Stomach (tissue), 19 donors: ENCODE measurements at places on chromosomes 1 and 21.

GRCh38 chr21:42569732-42570301 lies 56.2 kb downstream of the SLC37A1 start:
- DNase-seq: peak; percentile 24

DNA sequence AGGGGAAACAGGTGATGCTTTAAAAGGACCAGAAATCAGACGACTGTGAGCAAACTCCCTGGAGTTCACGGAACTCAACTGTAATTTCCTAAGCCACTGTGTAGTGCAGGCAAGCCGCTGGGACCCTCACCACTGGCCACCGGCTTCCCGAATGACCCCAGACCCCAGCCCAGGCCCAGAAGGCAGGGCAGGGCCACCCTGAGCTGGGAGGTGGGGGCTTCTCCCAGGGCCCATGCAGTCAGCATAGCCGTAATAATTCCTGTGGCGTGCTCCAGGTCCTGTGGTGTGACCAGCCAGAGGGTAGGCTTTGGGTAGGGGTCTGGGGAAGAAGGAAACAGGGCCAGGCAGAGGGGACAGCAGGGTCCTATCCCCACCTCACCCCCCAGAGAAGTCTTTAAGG lies 3.5 kb upstream of the ARF1 start:
- DNase-seq: no peak

DNA sequence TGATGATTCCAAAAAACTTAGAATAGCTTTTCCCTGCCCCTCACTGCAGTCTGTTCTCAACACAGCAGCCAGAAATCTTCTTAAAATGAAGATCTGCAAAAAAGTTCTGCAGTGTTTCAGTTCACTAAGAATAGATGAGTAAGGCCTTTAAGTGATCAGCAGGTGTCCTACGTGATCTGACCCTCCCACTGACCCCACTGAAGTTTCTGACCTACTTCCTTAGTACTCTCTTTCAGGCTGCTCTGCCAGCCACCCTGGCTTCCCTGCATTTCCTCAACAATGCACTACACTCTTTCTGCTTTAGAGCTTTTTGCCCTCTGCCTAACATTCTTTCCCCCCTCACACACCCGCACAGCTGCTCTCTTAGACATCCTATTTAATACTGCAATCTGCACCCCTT lies 182.5 kb downstream of the AKT3 start:
- DNase-seq: no peak

- no peak for DNase-seq
These were observed 243.8 kb upstream of the RAB4A start for GRCh38 chr1:229027158-229027557.

GRCh38 chr1:196344453-196344852 lies 263.8 kb downstream of the KCNT2 start:
- no peak for DNase-seq

DNA sequence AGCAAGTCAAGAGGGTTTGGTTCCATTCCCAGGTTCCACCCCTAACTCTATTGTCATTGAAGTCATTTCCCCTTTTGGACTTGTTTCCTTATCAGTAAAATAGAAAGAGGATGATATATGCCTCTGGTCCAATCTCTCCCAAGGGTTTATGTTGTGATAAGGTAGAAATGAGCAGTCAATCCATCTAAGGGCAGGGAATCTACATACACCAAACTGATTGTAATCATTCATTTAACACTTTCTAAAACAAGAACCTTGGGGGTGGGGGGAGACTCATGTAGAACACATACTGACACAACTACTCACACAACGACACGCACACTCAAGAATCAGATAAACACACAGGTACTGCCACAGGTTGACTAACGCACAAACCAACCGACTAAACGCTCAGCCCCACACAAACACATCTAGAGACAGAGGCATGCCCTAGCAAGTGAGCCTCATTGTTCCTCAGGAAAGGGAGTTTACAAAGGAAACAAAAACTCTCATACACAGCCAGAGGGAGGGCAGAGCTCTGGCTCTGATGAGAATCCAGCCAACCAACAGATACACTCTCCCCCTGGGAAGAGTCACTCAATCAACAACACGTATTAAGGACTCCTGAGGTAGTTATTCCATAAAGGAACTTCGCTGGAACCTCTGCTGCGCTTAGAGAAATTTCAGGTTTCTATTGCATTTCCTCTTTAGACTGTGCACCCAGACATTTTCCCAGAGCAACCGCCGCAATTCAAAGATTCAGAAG lies 1.0 kb downstream of the F11R start:
- DNase-seq: peak; percentile 67

- no peak for DNase-seq
These were observed 89.0 kb downstream of the MACF1 start for GRCh38 chr1:39293375-39294070.

DNA sequence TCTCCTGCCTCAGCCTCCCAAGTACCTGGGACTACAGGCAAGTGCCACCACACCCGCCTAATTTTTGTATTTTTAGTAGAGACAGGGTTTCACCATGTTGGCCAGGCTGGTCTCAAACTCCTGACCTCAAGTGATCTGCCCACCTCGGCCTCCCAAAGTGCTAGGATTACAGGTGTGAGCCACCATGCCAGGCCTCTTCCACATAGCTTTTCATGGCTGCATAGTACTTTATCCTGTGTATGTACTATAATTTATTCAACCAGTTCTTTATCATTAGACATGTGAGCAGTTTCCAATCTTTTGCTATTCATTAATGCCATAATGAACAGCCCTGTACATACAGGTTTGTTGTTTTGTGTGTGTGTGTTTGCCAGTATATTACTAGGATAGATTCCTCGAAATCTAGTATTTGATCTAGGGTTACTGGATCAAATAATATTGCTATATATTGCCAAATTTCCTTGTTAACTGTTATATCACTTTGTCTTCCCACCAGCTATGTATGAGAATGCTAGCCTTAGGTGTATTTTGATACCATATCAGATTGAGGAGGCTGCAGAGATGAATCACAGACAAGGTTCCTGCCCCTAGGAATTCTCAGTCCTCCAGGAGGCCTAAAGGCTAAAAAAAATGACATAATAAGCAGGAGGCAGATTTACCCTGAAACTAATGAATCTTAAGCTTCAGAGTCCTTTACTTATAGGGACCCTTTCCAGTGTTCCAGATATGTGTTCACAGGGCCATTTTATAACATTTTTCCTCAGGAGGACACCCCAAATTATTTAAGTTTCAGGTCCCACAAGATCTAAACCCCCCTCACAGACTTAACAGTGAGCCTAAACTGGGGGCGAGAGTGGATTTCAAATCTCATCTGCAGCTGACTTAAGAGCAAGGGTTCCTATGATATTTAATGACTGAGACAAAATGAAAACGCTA lies 2.1 kb upstream of the PDIK1L start:
- DNase-seq: no peak

DNA sequence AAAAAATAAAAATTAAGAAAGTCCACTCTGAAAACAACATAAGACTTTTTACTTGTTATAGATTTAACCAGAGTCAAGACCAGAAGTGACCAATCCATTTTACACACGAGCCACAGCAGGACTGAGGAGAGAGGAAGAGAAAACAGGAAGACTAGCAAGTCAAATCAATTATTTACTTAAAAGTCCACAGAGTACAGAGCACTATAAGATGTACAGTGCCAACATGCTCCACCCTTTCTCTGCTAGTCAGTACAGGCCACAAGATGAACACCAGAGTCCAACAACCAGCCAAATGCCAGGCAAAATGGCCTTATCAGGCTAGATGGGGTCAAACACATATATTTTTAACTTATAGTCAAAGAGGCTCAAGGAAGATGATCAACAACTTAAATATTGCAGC lies 19.5 kb downstream of the LUZP1 start:
- DNase-seq: no peak

DNA sequence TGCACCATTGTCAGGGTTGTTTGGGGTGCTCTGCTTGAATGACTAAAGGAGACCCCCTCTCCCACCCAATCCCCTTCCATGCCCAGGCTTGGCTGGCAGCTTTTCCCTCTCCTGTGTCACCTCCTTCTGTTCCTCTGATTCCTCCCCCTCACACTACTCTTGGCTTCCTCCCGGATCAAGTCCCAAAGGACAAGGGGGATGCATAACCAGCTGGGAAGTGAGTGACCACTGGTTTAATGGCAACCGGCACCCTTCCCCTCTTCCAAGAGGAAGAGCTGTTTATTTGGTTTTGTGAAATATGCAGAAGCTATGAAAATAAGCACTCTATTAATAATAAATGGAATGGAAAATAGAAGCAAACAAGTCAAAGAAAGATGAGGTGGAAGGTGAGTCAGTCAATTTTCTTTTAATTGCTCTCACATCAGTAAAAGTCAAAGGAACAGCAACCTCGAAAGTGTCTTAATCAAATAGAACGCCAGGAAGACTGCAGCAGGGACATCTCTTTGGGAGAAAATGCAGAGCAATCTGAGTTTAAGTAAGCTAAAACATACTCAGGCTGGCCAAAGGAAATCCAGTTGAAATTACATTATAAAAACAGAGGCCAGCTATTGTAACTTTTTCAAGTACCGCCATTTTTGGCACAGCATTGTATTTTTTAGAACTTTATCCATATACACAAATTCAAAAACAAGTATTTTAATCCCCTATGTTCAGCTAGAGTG lies 322.5 kb downstream of the SIPA1L2 start:
- no peak for DNase-seq

DNA sequence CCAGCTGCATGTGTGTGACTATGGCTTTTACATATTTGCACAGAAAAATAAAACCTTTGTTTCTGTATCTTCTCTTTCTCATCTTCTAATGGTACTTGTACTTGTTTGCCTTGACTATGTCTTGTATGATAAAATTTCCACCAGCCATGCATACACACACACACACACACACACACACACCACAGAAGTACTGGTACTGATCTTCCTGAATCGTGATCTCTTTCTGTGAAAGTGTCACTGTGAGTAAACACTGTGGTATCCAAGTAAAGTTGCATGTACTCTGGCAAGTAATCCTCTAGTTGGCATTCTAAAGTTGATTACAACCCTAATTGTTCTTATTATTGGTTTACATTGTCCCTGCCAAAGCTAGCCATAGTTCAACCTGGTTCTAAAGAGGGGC lies 176.7 kb downstream of the CRB1 start:
- DNase-seq: no peak

- DNase-seq: peak; percentile 96
These were observed 2.4 kb upstream of the ELF3 start for GRCh38 chr1:202007805-202008489.

- DNase-seq: no peak
These were observed 840.6 kb downstream of the BRINP3 start for GRCh38 chr1:189637041-189637440.

- peak; percentile 80 for DNase-seq
These were observed 19.7 kb downstream of the CDK18 start for GRCh38 chr1:205523891-205524793.

- DNase-seq: no peak
These were observed 38.0 kb downstream of the WDR4 start for GRCh38 chr21:42841156-42841915.

DNA sequence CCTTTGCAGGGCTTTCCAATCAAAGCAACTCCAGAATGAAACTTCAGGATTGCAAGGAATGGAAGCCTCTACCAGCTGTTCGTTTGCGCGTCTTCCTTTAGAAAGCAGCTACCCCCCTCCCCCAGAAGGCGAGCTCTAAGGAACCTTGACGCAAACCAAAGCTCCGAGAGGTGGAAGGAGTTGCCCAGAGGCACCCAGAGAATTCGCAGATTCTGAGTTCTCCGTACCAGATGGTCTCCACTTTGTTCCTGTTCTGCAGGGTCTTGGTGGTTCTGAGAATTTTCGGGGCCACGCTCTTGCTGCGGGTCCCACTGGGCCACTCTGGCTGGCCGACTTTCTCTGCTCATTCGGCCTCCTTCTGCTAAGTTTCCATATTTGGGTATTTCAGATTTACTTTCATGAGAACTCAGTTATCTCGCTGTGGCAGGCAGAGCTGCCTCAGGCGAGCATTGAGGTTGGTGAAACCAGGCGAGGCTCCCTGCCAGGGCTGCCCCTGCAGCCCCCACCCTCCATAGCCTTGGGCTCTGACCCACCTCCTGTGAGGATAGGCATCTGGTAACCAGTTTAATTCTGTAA lies 801 bp downstream of the TRAF5 start:
- no peak for DNase-seq

DNA sequence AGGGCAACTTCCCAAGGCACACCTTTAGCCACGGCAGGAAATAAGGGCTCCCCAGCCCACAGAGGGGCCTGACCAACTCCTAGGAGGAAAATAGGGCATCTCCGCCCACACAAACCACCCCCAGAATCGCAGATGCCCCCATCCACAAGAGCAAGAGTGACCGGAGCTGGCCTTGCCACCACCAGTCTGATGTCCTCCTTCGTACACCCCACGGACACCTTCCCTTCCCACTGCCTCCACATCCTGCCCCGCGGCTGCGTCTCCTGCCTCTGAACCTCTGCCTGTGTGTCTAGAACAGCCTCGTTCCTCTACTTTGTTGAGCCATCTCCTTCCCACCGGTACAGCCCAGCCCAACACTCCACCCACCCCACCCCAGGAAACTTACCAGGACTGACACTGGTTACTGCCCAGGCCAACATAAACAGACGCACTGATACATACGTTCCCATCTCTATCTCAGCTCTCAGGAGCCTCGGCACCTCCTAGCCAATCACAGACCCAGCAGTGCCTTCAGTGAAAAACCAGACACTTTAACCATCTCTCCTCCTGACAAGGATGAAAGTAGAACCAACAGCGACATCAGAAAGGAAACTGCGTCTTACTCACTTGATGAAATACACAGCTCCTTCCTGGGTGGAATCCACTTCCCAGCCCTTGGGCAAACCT lies 7.6 kb upstream of the PLEKHA6 start:
- no peak for DNase-seq

- DNase-seq: no peak
These were observed 67.2 kb downstream of the TEX35 start for GRCh38 chr1:178580096-178580495.

DNA sequence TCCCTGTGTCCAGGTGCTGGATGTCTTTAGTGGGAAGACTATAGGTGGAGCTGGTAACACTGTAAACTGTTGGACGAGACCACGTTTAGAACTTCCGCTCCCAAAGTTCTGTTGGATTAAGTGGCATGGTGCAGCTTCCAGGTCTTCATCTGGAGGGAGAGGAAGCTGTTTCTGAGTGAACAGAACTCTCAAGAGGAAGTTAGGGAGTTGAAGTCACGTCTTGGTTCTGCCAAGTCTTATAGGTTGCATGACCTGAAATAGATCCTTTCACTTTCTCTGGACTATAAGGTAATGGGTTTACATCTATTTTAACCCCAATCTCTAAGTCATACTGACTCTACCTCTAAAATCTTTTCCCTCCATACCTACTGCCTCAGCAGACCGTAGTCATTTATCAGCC lies 97.4 kb upstream of the TNR start:
- no peak for DNase-seq

GRCh38 chr1:156060937-156061636 lies at the start of gene RAB25:
Gene RAB25 (plus strand): TSS chr1:156061160. CDS start chr1:156061401, 241 bp downstream.
- peak; percentile 96 for DNase-seq

GRCh38 chr1:71511505-71511904 lies 430.7 kb upstream of the ZRANB2 start:
- no peak for DNase-seq

- peak; percentile 70 for DNase-seq
These were observed 2.1 kb downstream of the PADI1 start for GRCh38 chr1:17207046-17207445.

- no peak for DNase-seq
These were observed 213.2 kb upstream of the JUN start for GRCh38 chr1:58997060-58997411.

- peak; percentile 75 for DNase-seq
These were observed 10.7 kb downstream of the CDC7 start for GRCh38 chr1:91511386-91511785.
